LNCaP clone FGC (cell line): ENCODE measurements at places on chromosomes 16 and 17.

GRCh38 chr16:79369796-79370195 is 230.7 kb downstream of the MAF start:
- no peak for DNase-seq

GRCh38 chr16:88345721-88346560 is 36.8 kb upstream of the ZNF469 start:
- no peak for DNase-seq

DNA sequence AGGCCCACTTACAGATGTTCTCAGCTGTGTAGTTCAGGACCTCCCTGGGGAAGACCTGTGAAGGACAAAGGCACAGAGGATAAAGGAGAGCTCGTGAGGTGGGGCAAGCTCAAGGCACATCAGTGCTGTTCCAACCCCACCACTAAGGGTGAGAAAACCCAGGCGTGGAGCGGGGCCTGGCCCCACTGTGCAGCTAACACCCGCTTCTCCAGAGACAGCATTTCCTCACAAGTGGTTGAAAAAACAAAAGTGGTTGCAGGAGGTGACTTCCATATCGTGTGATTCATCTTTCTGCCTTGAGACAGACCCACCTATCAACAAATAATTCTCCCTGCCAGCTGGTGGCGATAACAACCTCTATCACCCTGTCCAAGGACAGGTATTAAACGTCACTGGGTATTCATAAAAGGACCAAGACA is 30.0 kb downstream of the SNN start:
- DNase-seq: no peak

DNA sequence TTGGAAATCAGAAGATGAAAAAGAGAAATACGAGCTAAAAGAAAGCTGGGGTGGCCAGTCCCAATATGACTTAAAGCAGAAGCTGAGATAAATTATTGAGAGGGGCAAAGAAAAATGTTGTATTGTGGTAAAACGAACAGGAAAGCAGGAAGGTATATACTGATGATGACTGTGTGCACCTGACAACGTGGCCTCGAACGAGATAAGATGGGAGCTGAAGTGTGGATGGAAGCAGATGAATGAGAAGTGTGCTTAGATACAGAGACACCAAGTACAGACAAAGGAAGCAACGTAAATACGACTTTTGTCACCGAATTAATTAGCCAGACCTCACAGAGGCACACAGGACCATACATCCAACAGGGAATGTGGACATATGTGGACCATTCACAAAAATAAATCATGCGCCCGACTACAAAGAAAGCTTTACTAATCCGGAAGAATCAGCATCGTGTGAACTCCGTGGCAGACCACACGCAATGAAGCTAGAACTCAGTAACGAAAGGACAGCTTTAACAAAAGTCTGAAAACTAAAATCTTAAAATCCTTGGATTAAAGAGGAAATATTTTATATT is 218.7 kb downstream of the RPTOR start:
- no peak for DNase-seq

DNA sequence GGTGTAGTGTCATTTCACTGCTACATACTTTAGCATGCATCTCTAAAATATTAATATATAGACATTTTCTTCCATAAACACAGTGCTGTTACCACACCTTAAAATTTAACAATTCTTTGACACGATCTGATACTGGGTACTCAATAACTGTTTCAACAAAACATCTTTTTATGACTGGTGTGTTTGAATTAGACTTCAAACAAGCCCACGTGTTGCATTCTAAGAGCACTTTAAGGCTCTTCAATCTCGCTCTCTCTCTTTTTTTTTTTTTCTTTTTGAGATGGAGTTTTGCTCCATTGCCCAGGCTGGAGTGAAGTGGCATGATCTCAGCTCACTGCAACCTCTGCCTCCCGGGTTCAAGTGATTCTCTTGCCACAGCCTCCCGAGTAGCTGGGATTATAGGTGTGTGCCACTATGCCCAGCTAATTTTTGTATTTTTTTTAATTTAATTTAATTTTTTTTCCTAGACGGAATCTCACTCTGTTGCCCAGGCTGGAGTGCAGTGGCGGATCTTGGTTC is 15.8 kb upstream of the SLC46A1 start:
- DNase-seq: no peak

DNA sequence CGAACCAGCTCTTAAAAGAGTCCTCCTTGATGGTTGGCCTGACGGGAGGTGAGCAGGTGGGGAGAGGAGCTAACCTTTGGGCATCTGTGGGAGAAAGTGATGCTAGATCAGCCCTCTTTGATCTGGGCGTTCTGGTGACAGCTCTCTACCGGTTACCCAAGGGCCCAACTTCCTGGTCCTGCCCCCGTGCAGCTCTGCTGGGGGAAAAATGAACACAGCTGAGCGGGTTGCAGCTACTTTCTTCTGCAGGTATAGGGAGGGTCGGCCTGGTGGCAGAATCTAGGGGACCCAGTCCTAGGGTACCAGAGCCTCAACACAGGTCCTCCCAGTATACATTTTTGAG is 2.9 kb downstream of the SHISA9 start:
- no peak for DNase-seq

DNA sequence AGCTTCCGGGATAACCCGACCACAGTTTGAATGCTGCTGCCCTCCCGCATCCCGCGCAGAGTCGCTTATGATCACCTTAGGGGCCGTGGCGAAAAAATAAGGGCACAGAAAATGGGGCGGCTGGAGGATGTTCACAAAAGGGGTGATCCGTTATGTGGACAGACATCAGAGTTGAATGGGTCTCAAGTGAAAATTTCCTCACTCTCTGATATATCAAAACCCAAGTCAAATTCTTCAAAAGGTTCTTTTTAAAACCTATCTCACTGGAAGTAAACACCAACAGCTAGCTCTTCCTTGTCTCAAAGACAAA is 400 bp upstream of the CEP112 start:
- DNase-seq: no peak

DNA sequence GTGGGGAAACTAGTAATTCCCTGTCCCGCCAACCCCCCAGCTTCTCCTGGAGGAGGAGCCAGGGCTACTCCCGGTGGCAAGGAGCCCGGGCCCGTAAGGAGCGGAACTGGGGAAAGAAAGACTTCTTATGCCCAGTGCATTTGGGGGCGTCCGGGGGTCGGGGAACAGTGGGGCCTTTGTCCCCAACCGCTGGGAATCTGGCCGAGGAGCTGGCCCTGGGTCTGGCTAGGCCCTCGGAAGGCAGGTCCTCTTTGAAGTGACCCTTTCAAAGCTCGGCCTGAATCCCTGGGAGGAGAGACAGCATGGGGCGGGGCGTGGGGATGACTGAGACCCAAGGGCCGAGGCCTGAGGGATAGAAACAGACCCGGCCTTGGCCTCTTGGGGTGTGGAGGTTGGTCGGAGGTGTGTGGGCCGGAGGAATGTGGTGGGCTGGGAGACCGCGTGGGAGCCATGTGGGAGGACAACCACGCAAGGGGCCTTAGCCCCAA is 6.0 kb downstream of the ARHGAP23 start:
- no peak for DNase-seq

DNA sequence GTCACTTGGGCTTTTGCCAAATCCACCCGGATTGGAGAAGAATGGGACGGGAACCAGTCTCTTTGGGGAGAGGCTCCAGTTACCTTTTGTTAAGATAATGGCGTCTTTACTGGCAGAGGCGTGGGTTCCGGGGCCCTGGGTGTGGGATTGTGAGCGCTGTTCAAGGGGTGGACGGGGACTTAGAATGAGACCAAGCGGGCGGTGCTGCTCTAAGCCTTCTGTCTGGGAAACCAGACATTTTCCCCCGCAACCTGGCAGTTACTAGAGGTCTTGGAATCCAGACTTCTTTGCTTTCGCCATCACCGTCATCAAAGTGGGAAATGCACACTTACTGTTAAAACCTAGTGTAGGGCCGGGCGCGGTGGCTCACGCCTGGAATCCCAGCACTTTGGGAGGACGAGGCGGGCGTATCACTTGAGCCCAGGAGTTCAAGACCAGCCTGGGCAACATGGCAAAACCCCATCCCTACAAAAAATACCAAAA is 706 bp downstream of the TEN1 start:
- DNase-seq: no peak

DNA sequence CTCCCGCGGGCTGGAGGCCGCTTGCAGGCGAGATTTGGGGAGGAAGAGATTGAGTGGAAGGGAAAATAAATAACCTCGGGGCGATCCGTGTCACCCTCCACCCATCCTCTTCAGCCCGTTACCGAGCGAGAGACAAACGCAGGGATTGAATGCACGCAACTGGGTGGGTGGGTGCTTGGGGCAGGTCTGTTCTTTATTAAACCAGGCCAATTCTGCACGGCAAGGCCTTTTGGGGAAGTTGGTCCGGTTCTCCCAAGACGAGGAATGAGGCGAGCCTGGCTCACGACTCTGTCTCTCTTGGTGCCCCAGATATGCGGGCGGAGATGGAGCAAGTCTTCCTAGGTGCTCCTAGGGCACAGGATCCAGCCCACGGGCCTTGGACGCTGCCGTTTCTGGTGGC is 396 bp upstream of the HOXB7 start:
- DNase-seq: no peak

DNA sequence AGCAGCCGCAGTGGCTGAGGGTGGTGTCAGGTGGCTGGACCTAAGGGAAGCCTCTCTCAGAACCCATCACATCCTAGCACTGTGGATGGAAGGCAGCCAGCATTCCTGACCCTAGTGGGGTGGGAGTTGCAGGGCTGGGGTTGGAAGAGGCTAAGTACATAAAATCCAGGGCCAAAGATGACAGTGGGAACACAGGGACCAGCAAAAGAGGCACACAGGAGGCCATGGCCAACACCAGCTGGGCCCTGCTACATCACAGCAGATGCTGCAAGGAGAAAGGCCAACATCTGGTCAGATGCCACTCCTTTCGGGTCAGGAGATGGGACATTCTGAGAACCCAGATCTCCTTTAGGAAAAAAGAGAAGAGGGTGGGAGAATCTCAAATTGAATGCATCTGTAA is 415.4 kb downstream of the SLC39A11 start:
- DNase-seq: no peak

GRCh38 chr16:9680968-9681367 is 501.3 kb downstream of the GRIN2A start:
- no peak for DNase-seq

- DNase-seq: no peak
Measured at GRCh38 chr16:29845656-29846055, 17.4 kb downstream of the CDIPT start.

DNA sequence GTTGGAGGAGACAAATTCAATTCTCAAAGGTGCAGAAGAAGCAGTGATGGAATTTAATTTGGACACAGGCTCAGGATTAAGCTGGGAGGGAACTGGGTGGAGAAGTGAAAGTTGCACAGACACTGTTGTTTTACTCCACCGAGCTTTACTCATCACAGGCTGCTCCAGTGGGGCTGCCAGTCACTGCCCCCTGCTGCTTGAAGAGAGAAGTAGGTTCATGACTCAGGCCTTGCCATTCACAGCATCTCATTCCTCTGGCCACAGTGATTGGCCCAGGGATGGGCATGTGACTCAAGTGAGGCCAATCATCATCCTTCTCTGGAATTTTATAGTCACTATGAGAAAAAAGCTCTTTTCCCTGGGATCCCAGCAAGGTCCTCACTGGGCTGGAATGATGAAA is 11.8 kb downstream of the GNAO1 start:
- DNase-seq: no peak

- DNase-seq: no peak
Measured at GRCh38 chr16:19346335-19346922, 60.9 kb downstream of the CLEC19A start.

DNA sequence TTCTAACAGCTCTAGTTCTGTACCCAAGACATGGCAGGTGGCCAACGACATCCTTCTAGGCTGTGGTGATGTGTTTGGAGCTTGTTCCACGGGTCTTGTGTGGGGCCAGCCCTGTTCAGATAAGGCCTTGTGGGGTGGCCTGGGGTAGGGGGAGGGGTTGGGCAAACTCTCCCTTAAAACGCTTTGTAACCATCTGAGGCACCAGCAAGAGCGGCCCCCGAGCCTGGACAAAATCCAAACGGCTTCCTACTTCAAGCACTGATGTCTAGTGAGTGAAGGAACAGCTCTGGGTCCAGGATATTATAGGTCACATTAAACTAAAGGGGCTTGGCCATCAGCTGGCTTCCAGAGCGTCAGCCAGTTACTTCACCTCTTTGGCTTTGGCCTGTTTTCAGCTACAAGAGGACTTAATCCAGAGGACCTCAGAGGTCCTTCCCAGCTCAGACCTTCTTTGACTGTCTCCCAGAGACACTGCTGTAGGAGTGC is 11.9 kb downstream of the SERPINF1 start:
- no peak for DNase-seq

DNA sequence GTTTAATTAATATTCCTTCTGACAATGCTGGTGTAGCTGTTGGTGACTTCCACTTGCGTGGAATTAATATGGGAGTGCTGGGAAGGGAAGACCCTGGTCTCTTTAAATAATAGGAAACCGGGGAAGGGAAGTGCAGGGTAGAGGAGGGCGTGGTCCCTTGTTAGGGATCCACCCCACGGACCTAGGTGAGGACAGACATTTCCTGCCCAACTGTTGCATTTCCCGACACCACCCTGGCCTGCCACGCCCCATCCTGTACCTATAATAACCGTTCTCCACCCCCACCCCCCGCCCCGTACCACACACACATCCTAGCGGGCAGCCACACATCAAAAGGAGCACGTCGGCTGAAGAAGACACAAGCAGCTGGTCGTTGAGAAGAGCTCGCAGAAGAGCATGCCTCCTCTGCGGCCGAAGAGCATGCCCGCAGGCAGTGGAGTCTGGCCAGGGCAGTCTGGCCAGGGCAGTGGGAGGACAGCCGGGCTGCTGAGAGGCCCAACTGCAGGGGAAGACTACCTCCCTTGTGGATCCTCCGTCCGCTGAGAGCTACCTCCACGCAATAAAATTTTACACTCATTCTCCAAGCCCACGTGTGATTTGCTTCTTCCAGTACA is 36.8 kb upstream of the MMD start:
- DNase-seq: no peak

- no peak for DNase-seq
Measured at GRCh38 chr17:59266745-59267144, 46.4 kb downstream of the GDPD1 start.
